ENCODE measurements at places on chromosomes 5 and 9.
A peak's percentile ranks its signal among the peaks of the same experiment; 100 is the strongest.

DNA sequence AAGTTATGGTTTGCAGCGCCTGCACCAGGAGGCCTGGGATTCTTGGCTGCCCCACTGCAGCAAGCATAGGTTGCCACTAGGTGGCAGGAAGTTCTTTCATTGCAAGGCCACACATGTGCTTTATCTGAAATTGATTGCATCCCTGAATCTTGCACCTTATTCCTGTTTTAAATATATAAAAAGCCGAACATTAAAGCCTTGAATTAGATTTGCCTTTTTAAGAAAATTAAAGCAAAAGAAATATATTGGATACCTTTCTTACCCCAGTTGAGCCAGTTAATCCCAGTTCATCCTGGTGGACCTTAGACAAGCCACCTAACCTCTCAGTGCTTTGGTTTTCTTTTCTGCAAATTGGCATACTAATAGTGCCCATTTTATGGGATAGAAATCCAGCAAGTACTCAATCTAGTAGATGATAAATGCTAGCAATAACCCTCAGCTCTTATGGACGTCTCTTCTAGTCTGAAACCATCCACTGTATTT, 6.3 kb upstream of the TRMT10B start:
- peak; percentile 43 for DNase-seq

- DNase-seq, result no peak
These were observed 158.9 kb upstream of the PHYKPL start for GRCh38 chr5:178391480-178391879.

DNA sequence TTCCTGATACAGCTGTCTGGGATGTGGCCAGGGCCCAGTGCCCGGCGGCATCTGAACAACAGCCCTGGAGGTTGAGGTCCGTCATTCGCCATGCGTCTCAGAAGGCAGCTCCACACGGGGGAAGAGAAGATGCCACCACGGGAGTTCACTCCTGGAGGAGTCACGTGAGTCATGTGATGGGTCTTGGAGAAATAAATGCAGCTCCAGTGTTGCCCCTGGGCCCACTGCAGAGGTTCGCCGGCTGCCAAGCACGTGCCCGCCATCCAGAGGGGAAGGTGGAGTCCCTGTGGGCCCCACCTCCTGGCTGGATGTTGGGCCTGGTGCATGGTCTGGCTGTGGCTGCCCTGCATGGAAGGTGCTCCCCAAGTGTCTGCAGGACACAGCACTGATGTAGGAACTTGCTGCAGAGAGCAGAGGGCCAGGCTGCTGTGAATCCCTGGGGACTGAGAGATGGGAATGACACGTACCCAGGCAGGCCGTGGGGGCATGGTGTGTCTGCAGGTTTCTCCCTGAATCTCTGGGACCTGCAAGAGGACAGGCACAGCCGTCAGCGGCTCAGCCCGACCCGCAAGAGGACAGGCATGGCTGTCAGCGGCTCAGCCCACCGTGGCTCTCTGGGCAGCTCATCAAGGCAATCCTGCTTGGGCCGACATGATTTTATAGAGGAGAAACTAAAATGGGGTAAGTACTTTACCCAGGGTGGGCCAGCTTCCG, 418.3 kb upstream of the IRX4 start:
- DNase-seq, result no peak

- DNase-seq, result no peak
These were observed 117.0 kb downstream of the GLIS3 start for GRCh38 chr9:4182831-4183230.

DNA sequence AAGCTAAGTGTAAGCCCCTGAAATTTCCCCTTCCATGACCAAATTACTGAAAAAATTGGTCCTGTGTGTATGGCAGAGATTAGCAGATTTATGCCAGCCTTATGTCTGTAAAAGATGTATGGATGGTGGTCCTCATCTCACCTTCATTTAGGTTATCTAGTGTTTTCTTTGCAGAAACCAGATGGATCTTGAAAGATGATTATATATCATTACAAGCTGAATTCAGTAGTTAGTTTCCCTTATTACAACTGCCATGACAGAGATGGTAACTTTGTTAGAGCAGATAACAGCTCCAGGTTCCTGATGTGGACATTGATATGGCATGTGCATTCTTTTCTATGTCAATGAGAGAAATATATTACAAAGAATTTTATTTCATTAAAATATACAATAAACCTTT, 1403.2 kb upstream of the CDH6 start:
- no peak for DNase-seq

- no peak for DNase-seq
These were observed 41.9 kb downstream of the MOCS2 start for GRCh38 chr5:53067641-53068040.

GRCh38 chr9:111839387-111839786, 44.6 kb upstream of the SHOC1 start:
- DNase-seq, result no peak

- no peak for DNase-seq
These were observed 37.9 kb downstream of the GEMIN5 start for GRCh38 chr5:154900066-154900465.

DNA sequence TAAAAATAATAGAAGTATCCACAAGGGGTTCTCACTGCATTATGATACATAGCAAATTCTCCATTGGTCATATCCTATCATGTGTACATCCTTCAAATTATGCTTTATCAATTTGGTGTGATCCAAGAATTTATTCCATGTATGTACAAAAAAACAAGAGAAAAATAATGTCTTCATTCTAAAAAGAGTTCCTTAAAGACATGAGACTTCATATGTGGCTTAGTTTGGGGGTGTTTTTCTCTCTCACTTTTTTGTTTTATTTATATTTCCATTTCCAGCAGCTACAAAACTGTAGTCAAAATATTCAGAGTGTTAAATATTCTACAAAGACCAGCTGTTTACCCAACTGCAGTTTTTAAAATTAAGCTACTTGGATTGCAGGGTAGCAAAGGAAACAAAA, 972.0 kb downstream of the DTWD2 start:
- DNase-seq, result no peak

DNA sequence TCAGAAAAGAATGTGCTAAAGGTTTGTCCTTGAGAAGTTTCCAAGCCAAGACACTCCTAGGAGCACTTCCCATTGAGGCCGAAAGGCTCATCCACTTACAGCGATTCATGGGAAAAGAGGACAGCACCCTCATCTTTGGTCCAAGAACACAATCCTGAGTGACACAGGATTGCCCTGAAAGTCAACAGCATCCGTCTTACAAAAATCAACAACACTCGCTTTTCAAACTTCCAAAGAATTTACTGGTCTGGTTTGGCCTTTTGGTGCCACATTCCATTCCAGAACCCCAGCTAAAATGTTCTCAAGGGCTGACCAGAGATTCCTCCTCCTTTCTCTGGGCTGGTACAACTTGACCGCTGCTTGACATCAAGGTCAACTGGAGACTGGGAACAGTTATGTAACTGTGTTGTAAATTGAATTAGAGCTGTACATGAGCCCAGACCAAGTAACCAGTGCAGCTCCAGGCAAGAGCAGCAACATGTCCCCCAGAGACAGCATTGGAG, 415.8 kb upstream of the PIK3R1 start:
- DNase-seq, result no peak

GRCh38 chr5:77935506-77936364, 159.6 kb upstream of the TBCA start:
- no peak for DNase-seq

DNA sequence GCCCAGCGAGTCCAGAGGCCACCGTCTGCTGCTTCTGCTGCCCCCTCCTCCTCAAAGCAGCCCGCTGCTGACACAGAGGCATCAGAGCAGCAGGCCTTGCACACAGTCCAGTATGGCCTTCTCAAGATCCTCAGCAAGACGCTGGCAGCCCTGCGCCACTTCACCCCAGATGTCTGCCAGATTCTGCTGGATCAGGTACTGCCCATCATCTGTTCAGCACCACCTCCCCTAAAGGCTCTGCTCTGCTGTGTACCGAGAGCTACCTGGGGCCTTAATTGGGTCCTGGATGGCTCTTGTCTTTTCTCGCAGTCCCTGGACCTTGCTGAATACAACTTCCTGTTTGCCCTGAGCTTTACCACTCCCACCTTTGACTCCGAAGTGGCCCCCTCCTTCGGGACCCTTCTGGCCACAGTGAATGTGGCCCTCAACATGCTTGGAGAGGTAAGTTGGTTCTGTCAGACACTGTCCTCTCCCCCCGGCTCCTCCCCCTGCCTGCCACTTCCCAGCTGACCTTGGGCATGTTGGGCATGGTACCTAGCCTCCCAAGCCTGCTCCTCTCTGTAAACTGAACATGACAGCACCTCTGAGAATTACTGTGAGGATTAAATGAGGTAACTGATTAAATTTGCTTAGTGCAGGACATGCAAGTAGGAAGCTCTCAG, 22.7 kb downstream of the SH3GLB2 start:
- no peak for DNase-seq

DNA sequence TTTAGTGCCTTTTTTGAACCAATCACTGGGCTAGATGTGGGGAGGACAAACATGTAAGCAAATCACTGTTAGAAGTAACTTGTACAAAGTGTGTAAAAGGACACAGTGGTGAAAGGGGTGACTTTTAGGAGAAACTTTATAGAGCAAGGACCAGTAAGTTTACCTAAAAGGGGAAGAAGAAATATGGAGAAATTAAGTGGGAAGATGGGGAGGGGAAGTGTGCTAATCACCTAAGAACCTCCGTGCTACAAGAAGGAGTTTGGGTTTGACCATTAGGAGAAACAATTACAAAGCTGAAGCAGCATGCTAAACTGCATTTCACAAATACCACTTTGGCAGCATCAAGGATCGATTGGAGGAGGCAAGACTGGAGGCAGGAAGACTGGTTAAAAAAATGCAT, 17.3 kb downstream of the ITGA1 start:
- no peak for DNase-seq

DNA sequence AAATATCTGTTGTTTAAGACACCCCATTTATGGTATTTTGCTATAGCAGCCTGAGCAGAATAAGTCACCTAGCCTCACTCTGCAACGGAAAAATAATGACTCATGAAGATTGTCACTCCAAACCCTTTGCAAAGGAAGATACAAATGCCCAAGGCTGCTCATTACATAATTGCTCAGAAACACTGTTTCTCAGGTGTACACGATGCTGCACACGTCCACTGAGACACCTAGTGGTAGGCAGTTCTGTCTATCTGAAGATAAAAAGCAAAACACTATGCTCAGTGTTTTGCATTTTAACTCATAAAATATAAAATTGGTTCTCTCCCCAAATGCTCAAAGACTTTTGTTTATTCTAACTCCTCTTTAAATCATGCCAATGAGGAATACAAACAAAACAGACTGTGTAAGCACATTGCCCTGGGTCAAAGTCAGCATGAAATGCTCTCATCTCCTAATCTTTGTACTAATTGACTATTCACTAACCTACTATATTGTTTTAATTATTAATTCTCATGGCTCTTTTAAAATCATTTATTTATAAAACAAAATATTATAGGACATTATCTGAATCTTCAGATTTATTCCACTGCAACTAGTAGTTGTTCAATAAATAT, 7.7 kb upstream of the TSLP start:
- no peak for DNase-seq

- DNase-seq, result no peak
These were observed 44.9 kb upstream of the SLC12A2 start for GRCh38 chr5:128038643-128039042.

- DNase-seq, result no peak
These were observed 1.9 kb upstream of the CLTB start for GRCh38 chr5:176418251-176418650.

DNA sequence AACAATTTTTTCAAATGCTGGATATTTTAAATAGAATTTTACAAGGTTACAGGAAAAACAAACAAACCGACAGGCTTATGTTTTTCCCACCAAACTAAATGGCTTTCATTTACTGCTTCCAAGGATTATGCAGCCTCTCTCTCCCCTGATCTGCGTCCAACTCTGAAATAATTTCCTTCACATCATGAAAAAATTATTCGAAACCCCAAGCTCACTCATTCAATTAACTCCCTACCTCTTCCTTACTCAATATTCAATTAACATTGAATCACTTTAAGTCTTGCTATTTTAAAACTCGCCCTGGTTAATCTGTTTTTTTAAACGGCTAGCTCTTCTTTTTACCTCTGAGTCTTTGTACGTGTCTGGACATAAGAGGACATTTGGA, 336.2 kb downstream of the AGTPBP1 start:
- DNase-seq, result no peak

- DNase-seq, result no peak
These were observed 98.2 kb upstream of the CCNG1 start for GRCh38 chr5:163339148-163339547.

DNA sequence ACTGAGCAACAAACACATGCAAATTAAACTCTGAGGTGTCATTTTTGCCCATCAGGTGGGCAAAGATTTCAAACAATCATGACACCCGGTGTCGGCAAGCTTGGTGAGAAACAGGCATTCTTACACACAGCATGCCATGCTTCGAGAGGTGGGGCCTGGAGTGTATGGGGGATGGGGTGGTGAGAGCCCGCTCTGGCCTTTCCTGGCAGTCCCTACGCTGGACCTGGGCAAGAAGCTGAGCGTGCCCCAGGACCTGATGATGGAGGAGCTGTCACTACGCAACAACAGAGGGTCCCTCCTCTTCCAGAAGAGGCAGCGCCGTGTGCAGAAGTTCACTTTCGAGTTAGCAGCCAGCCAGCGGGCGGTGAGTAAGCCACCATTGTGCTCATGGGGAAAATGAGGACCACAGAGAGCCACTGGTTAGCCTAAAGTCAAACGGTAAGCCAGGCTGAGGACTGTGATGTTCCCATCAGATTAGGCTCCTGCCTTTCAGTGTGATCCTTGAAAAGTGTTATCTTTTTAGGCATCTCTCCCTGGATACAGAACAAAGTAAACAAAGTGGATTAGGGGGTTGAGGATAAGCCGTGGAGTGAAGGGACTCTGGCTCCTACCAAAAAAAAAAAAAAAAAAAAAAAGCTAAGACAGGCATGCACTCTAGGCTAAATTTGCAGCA, 9.4 kb downstream of the MYOZ3 start:
- no peak for DNase-seq

DNA sequence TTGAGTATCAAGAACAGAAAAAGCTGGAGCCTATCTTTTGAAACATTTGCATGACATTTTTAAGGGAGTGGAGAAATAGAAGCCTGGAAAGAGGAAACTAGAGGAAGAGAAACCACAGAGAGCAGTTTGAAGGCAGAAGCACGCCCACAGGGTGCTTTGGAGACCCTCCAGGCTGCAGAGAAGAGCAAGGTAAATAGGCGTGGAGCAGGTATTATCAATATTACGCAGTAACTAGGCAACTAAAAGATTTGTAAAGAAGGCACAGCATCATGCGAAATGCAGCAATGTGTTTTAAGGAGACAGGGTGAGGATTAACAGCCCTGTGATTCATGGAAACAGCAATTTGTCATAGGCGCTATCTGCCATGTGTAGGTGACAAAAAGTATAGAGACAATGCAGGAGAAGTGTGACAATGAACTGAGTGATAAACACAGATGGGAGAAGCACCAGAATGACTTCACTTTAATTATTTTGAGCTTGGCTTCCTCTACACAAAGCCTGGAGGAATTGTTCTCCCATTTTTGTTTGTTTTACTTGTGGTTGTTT, 281.2 kb downstream of the BRINP1 start:
- peak; percentile 32 for DNase-seq

All from NCI-H2081 treated with DMSO at 0.1 percent for 48 hours (cell line).